Esophagus mucosa (tissue), 1 donor: ENCODE measurements at places on chromosomes 4 and X.
A peak's percentile ranks its signal among the peaks of the same experiment; 100 is the strongest.

DNA sequence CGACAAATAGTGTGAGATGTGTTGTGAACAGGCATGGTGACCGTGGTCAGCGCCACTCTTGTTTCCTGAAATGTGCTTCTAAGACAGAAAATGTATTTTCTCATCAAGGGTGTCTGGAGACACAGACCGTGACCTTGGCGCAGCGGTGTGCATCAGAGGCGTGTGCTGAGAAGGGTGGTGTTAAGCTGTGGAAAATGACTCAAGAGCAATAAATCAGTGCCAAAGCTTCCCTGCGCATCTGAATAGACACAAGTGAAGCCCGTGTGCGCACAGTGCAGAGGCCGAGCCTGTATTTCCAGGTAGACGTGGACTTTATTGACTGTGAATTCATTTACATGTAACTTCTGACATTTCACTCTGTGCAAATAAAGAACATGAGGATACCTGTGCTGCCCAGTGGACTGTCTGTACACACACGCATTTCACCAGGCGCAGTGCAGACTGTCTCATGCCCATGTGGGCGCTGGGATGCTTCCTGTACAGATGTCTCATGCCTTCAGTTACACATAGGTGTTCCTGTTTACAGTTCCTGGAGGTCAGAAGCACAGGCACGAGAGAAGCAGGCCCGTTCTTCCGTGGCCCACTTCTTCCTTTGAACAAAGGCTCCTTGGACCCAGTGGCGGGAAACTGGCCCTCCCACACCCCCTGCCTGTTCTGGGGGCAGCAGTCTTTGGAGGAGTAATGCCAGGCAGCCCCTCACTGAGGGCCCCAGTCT, 31.9 kb downstream of the NSG1 start:
- ATAC-seq = peak; percentile 57

GRCh38 chr4:7134737-7135388, 57.5 kb upstream of the SORCS2 start:
- ATAC-seq = no peak

- ATAC-seq = no peak
Measured at GRCh38 chrX:67523932-67524331, 19.9 kb upstream of the AR start.

- no peak for ATAC-seq
Measured at GRCh38 chrX:131827935-131828334, 195.2 kb upstream of the STK26 start.

DNA sequence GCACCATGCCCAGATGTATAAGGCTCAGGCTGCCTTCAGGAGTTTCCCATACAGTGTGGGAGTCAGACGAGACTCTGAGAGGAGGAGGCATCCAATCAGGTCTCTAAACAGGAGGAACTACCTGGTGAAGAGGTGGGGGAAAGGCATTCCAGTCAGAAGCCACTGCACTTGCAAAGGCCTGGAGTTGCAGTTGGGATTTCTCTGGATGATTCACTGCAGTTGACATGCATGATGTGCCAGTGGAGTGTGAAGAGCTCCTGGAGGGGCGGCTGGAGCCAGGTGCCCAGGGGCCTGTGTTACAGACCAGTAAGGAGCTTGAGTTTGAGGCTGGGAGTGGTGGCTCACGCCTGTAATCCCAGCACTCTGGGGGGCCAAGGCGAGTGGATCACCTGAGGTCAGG, 339.1 kb downstream of the ARHGAP10 start:
- no peak for ATAC-seq

- ATAC-seq = peak; percentile 71
Measured at GRCh38 chr4:24105327-24106038, 215.6 kb upstream of the PPARGC1A start.

DNA sequence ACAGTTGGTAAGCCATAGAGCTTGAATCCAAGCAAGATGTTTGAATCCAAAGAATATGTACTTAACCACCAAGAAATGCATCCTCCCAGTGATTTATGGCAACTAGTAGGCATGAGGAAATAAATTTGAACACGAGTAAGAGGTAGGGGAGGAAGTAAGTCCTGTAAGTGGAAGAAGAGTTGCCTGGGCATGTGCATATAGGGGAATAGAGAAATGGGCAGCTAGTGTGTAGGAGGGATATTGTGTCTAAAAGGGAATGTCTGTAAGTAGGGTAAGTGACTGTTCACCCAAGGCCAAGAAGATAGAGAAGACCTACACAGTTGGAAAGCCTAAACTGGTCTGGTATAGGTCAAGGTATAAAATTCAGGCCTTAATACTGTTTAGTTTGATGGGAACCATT, 4.6 kb downstream of the SH3BGRL start:
- no peak for ATAC-seq

DNA sequence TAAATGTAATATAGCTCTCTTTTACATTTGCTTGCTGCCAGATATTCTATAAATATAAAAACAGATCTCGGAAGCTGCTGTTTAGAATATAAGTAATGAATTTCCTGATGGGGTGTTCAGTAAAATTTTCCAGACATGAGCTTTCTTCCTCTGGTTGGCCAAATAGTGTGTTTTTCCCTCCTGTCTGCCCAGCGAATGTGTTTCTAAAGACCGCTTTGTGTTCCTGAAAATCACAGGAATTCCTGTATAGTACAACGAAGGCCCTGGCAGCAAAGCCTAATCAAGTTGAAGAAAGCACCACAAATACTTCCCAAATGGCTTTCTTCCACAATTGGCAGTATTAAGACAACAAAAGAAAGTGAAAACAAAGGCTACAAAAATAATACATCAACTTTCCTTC, 494.1 kb downstream of the INPP4B start:
- no peak for ATAC-seq

- no peak for ATAC-seq
Measured at GRCh38 chr4:170038769-170039168, 12.6 kb upstream of the MFAP3L start.

- ATAC-seq = no peak
Measured at GRCh38 chr4:166527500-166527899, 654.5 kb downstream of the TLL1 start.

DNA sequence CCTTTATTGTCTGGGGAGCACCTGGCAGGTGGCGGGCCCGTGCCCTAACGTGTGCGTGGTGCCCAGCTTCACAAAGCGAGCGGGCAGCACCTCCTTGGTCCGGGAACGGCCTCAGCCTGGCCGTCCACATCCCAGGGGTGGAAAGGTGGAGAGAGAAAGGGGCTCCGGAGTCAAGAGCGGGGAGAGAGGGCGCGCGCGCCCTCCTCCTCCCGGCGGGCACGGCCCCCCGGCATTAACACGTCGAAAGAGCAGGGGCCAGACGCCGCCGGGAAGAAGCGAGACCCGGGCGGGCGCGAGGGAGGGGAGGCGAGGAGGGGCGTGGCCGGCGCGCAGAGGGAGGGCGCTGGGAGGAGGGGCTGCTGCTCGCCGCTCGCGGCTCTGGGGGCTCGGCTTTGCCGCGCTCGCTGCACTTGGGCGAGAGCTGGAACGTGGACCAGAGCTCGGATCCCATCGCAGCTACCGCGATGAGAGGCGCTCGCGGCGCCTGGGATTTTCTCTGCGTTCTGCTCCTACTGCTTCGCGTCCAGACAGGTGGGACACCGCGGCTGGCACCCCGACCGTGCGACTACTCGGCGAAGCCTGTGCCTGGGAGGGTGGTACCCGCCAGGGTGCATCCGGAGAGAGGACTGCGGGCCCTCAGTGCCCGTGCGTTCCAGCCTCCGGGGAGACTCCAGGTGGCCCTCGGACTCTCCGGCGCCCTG, at the start of gene KIT:
Gene KIT, plus strand, starts transcription at position 407 of the 701 bp plus-strand sequence. Its CDS starts 58 bp downstream, at position 465.
- peak; percentile 22 for ATAC-seq

DNA sequence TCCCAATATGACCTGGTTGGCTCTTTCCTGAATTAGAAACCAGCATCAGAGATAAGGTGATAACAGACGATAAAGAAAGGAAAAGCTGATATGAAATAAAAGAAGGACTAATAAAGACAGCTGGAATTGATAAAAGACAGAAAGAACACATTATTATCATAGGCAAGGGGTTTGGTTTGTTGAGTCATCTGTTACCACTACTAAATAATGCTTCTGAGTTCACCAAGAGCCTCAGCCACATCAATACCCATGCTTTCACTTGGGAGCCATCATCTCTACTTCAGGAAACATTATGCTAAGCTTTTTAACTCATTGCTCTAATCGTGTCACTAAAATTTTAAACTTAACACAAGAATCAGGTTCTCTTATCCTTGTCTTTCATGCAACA, 27.6 kb downstream of the ANXA5 start:
- no peak for ATAC-seq

GRCh38 chr4:105666693-105667092, 41.8 kb downstream of the INTS12 start:
- ATAC-seq = peak; percentile 83

GRCh38 chrX:9180623-9181022, 146.7 kb upstream of the FAM9B start:
- ATAC-seq = no peak

DNA sequence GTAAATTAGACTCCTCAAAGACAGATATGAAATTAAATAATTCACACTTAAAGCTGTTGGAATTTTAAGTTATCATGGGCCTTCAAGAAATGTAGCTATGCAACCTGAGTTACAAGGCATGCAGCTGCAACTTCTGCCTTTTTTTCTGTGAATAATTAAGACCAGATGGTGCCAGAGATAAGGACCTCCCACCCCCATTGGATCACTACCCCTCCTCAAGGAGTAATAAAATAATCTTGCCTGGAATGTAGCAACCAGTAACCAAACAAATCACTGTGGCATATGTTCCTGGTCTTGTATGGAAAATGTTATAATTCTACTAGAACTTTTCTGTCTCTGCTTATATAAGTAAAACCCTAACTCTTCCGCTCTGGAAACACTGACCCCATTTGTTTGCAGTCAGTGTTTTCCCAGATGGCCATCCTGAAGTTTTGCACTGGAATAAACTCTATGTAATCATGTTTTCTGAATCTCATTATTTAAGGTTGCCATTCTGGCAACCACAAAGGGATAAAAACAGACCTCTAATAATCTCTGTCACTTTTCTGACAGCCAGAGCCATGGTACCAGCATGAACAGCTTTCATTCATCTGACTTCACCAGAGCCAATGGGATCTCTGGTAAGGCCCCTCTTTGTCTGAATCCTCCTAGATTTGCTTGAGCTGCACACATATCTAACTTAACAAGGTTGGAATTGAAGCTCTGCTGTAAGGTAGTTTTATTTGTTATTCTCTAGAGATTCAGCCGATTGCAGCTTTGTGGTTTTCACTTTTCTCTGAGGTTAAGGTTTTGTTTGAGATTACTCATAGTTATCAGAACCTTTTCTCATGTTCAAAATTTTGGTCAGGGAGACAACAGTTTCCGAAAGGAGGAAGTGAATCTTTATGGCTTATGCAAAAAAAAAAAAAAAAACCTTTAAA, 274.6 kb downstream of the NAF1 start:
- ATAC-seq = no peak

- no peak for ATAC-seq
Measured at GRCh38 chr4:14383652-14384051, 618.6 kb upstream of the CPEB2 start.

DNA sequence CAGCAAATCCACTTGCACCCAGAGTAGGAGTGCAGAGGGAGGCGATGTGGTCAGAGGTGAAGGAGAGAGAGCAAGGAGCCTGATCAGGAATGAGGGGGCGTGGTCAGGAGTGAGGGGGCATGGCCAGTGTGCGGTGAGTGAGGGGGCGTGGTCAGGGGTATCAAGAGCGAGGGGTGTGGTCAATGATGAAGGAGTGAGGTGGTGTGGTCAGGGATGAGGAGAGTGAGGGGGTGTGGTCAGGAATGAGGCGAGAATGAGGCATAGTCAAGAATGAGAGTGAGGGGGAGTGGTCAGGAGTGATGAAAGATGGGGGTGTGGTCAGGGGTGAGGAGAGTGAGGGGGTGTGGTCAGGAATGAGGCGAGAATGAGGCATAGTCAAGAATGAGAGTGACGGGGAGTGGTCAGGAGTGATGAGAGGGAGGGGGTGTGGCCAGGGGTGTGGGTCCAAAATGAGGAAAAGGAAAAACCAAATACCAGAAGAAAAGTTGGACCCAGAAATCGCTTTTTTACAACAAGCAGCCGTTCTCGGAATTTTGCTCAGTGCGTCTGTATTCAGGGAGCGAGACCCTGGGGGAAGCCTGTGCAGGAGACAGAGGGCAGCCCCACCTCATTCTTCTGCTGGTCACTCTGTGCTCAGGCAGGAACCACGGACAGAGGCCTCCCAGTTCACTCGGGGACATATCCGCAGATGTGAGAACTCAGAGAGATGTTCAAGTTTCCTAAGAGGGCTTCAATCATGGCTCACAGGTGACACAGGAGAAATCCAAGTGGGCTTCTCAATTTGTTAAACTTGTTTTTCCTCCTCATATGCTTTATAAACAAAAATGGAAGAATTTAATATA, 47.5 kb downstream of the MAGEA1 start:
- peak; percentile 98 for ATAC-seq

DNA sequence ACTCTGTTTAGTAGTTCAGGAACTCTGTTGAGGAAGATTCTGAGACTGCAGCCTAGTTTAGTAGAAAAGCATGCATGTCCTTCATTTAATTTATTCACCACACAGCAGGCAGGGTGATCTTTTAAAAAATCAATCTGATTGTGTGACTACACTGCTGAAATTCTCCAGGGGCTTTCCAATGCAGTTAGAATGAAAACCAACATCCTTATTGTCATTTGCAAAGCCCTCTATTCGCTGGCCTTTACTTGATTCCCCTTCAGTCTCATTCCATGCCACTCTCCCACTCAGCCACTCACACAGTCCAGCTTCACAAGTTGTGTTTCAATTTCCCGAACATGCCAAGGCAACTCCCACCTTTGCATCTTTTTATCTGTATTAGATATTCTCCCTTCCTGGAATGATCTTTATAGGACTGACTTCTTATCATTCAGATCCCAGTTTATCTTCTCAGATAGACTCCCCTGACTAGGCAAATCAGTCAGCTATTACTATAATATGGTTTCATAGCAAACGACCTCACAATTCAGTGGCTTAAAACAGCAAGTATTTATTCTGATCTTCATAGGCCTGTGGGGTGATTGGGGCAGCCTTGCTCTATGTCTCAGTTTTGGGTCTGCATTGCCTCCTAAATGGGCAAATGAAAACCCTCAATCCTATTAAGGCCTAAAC, 21.3 kb upstream of the FTHL17 start:
- ATAC-seq = no peak

GRCh38 chr4:139630991-139631390, 34.6 kb upstream of the MGST2 start:
- no peak for ATAC-seq

DNA sequence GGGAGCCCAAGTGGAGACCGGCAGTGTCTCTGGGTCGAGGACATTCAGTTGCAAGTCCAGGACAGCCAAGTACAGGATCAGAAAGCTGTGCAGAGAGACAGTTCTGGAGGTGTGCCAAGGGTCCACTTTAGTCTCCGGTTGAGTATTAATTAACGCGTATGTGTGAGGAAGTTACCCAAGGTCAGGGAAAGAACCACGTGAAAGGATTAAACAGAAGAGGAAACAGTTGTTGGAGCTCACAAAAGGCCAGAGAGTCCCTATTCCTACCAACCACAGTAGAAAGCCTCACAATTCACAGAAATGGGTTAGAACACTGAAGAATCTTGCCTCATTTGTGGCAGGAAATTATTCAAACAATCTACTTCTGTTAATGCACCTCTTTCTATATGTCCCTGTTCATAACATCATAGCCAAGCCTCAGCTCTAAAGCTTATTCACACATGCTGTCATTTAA, 17.9 kb upstream of the NSUN7 start:
- peak; percentile 45 for ATAC-seq

GRCh38 chrX:151386838-151387459, 10.1 kb upstream of the VMA21 start:
- ATAC-seq = no peak
